Activated CD8-positive, alpha-beta memory T cell treated with anti-CD3 and anti-CD28 coated beads for 24 hours (primary cell): ENCODE measurements at places on chromosomes 6 and 20.

DNA sequence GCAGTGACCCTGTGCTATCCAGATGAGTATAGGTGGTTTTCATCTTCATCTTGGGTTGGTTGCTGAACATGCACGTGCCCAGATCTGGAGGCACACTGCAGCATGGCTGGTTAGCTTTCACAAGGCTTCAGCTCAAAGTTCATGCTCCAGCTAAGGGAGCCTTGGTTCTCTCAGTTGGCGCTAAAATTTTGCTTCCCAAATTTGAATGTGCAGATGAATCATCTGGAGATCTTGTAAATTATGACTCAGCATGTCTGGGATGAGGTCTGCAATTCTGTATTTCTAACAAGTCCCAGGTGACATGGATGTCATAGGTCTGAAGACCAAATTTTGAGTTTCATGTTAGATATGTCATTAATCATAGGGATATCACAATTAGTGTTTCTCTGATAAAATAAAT lies 230.8 kb downstream of the FOXA2 start:
- no peak for DNase-seq

GRCh38 chr6:108689272-108690161 lies 128.8 kb downstream of the FOXO3 start:
- no peak for DNase-seq

DNA sequence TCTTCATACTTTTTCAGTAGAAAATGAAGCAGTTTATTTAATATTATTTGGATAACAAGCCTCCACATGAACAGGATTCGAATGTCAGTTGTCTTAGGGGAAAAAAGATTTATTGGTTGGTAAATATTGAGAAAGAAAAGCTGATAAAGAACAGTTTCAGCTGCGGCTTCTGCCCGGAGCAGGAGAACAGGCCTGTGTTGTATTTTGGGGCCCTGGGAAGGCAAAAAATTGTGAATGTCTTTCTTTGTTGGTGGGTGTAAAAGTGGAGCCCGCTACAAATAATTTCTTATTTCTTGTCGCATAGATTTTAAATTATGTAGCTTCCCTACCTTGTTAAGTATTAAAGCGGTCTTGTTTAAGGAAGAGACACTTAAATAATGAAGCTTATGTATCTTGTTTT lies 90.5 kb upstream of the PAX1 start:
- no peak for DNase-seq

DNA sequence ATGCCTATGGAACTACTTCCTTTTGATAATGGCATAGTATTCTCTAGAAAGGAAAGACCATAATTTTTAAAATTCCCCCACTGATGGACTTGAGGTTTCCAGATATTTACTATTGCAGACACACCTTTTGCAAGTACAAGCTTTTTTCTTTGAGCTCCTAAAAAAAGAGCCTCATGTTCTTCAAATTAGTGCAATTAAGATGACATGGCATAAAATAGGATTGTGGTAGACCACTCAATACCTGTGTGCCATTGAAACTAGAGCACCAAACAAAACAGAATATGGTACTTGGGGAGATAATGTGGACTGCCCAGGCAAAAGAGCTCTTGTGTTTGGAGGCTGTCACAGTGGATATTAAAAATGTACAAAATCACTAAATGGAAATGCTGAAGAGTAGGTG lies 19.0 kb upstream of the LAMA2 start:
- no peak for DNase-seq

- no peak for DNase-seq
Observed at GRCh38 chr6:140441256-140441655, 1066.8 kb upstream of the CITED2 start.
